Effector CD8-positive, alpha-beta T cell (primary cell): ENCODE measurements at places on chromosomes 12 and 14.

- no peak for DNase-seq
Measured at GRCh38 chr14:78197051-78197450, 26.9 kb downstream of the NRXN3 start.

DNA sequence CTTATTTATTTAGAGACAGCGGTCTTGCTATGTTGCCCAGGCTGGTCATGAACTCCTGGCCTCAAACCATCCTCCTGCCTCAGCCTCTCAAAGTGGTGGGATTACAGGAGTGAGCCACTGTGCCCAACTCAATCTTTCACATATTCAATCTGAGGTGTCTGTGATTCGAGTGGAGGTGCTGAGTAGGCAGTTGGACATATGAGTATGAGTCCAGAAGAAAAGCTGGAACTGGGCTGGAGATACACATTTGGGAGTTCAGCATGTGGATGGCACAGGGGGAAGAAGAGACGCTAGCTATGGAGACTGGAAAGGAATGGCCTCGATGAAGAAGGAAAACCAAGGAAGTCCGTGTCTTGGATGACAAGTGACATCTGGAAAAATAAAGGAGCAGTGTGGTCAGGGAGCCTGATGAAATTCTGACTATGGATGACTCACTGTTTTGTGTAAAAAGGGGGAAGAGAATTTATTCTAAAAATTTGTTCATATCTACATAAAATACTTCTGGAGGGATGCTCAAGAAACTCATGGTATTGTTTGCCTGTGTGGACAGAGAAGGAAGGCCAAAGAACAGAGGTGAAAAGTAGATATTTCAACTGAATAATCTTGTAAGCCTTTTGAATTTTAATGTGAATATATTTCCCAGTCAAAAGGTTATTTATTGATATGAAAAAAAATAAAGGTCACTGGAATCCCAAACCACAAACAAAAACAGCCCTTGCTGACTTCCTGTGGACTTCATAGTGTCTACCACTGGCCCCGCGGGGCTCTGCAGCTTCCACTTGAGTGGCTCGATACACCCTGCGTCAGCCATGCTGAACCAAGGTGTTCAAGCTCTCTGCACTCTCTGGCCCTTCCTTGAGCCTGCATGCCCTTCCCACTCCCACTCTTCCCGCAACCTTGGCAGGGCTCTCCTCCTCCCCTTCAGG, 8.9 kb upstream of the LTA4H start:
- DNase-seq: no peak

GRCh38 chr12:132550014-132550802, 60.2 kb downstream of the LRCOL1 start:
- DNase-seq: no peak

DNA sequence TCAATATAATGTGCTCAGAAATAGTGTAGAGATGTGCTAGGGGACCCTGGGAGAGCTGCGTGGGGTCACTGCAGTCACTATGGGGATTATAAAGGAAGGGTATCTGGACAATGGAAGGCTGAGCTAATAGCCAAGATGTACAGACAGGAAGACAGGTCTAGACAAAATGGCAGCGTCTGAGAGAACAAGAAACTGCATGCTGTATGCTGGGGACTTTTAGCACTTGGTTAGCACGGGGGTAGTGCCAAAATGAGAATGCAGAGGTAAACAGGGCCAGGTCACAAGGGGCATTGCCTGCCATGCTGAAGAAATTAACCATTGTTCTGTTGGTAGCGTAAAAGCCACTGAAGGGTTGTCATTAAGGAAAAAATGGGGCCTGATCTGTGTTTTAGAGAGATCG, 308.2 kb downstream of the EMP1 start:
- no peak for DNase-seq

- no peak for DNase-seq
Measured at GRCh38 chr14:40188006-40188405, 755.8 kb upstream of the FBXO33 start.

DNA sequence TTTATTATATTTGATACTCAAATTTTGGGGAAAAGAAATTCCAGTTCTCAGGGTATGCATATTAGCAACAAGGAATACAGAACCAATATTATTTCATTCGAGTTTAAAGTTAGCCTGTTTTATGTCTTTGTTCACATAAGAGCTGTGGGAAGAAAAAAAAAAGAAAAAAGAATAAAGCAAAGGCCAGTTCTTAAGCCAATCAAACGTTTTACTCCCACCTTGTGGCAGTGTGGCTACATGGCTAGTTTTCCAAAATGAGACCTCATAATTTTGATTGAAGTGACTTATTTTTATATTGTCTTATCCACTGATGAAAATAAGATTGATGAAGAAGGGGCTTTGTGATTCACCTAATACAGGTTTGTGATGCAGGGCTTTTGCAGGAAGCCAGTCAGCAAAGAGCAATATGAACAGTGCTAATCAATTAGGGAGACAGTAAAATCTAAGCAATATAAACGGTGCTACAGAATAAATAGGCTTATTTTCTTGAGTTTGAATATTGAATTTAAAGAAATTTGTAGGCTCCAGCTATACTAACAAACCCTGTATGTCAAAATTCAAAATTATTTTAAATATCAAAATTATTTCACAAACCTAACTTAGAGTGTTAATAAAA, 624.1 kb upstream of the FOXG1 start:
- no peak for DNase-seq

GRCh38 chr12:98352218-98352811, 163.1 kb upstream of the TMPO start:
- DNase-seq: no peak

GRCh38 chr12:31122481-31122880, 48.8 kb downstream of the DDX11 start:
- DNase-seq: no peak

DNA sequence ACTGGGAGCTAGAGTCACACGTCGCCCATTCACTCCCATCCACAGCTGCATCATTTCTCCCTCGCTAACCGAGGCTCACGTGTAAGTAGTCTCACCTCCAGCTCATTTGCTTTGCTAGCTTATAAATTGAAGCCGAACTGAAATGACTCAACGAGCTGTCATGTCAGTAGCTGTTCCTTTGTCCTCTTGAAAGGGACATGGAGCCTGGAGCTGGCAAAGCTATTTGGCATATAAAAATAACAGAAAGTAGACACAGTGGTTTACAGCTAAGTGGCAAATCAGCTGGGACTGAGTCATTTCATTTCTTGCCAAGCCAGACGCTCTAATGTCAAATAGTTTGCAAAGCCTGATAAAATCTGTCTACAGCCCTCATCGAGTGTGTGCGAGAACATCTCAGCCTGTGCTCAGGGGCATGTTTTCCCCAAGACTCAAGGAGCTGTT, 114.4 kb upstream of the TMEM233 start:
- DNase-seq: no peak

DNA sequence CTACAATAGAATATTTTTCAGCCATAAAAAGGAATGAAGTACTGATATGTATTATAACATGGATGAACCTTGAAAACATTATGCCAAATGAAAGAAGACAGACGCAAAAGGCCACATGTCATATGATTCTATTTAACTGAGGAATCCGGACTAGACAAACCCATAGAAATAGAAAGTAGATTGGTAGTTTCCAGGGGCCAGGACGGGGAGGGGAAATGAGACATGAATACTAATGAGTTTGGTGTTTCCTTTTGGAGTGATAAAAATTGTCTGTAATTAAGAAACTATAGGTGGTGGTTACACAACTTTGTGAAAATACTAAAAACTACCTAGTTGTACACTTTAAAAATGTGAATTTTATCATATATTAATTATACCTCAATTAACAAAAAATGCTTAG, 247.6 kb downstream of the BCAT1 start:
- DNase-seq: no peak

- no peak for DNase-seq
Measured at GRCh38 chr12:124397807-124398577, 103.1 kb downstream of the RFLNA start.

DNA sequence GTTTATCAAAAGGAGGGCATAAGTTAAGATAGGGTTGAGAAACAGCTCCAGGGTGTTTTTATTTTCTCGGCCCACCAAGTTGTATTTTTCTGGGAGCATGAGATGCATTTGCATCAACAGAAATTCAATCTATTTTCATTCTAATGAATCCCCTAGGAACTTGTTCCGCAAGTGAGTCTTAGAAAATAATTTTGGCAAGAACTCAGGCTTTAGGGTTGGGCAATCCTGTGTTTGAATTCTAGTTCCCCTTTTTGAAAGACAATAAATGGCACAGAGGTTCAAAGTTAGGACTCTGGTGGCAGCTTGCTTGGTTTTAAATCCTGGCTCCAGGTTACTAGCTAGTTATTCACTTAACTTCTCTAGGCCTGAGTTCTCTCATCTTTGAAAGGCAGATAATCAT, 23.7 kb downstream of the SLC5A8 start:
- no peak for DNase-seq

DNA sequence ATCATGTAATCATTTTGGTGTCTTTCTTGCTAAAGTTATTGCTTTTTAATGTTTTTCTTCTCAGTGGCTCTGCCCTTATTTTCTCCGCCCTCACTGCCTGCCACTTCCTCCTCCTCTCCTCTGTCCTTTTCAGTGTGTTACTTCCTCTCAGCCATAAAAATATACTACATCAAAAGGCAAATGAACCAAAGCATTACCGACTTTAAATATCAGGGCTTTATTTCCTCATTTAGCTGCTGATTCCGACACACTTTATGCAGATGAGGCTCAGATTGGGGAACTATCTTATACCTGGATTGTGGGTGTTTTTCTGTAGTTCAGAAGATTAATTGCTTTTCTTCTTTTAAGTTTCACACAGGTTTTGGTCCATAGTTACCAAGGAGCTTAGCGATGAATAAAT, 118.1 kb downstream of the CMAS start:
- DNase-seq: no peak

DNA sequence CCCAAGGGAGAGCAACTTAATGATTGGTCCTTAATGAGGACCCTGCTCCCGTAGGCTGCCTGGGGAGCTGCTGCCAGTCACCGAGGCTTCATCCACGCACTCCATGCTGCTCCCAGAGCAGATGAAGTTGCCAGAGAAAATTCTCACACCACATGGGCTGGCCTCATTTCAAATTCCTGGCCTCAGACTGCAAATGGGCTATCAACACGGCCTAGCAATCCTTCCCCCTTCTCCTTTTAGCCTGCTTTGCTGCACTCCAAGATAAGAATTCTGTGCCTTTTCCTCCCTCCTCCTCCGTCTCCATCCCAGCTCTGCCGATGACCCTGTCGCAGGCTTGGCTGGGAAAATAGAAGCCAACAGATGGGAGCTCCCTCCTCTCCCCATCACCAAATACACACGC, 10.8 kb upstream of the DGLUCY start:
- DNase-seq: no peak

DNA sequence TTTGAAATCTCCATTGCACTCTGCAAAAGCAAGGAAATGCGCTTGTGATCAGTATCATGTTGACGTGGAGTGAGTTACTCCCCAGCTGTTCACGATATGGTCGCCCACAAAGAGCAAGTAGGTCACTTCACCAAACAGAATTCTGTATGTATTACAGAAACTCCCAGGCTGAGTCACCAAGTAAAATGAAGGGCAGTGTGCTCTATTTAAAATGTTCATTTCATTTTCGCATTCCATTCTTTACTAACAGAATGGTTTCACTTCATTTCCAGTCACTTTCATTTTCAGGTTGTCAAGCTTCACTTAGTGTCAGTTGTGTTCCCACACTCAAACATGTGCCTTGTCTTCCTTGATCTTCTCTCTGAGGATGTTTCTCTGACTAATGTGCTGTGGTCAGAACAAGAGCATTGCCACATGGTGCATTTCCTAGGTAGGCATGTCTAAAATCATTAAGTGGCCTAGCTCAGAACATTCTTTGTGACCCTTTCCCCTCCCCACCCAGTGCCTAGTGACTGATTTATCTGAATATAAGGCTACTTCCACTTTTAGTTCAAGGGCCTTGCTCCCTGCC, 391.2 kb downstream of the RAD51B start:
- no peak for DNase-seq

DNA sequence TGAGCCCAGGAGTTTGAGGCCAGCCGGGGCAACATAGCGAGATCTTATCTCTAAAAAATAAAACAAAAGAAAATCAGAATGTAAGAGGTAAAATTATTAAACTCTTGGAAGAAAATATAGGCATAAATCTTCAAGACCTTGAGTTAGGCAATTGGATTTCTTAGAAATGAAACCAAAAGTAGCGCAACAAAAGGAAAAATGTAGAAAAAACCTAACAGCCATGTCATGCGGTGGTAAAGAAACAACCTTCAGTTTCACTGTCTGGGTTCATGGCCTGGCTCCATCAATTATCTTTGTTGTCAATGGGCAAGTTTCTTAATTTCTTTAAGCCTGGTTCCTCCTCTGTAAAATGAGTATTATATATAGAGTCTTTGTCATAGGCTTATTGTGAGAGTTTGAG, 5.6 kb upstream of the GCH1 start:
- no peak for DNase-seq
